Prostate gland (tissue), 2 donors: ENCODE measurements at places on chromosomes 12 and 14. TPM values are rescaled to one million over a fixed set of nuclear protein-coding genes. Genes with fewer than 3 reads are reported as not detected.

DNA sequence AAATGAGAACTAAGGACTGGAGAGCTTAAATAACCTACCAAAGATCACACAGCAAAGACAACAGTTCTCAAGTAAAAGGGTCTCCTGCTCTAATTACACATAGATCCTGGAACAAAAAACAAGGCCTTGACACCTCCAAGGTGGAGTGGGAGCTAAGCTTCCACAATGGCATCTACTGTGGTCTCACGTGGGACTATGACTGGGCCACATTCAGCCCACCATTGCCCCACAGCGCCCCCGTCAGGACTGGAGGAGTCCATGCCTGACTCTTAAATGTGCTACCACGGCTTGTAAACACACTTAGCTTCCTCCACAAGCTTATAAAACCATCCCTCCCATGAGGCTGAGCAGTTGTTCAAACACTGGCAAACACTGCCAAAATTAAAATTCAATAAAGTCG lies 88.5 kb downstream of the GCH1 start:
- DNase-seq = no peak
- no peak overlapping the region for H3K4me3 ChIP-seq
- H3K4me1 ChIP-seq = no peaks in the 10 kb centered on the region
- no peak overlapping the region for H3K27ac ChIP-seq

DNA sequence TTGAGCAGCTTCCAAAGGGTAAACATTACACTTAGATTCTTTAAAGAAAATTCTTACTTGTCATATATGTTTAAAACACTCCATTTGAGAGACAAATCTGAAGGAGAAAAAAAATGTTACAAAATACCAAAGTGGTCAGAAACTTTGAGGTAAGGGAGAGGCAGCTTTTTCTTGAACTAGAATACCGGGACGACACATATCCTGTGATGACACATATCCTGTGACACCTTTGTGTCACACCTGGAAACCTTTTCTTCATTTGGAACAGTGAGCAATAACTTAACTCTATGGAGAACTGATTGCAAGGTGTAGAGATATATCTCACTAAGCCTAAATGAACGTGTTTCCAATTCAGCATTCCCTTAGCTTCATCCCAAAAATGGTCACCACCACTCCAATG lies 4.6 kb upstream of the GRIN2B start:
- no peak for DNase-seq
- H3K4me1 ChIP-seq = no peaks in the 10 kb centered on the region
- no peaks in the 10 kb centered on the region for H3K36me3 ChIP-seq

GRCh38 chr12:14540801-14541462 lies 26.8 kb downstream of the PLBD1 start:
- H3K27me3 ChIP-seq = no peaks in the 10 kb centered on the region
- no peak for DNase-seq
- no peak overlapping the region for H3K4me3 ChIP-seq
- H3K36me3 ChIP-seq = no peaks in the 10 kb centered on the region
- H3K4me1 ChIP-seq = no peaks in the 10 kb centered on the region
- no peak overlapping the region for H3K27ac ChIP-seq

DNA sequence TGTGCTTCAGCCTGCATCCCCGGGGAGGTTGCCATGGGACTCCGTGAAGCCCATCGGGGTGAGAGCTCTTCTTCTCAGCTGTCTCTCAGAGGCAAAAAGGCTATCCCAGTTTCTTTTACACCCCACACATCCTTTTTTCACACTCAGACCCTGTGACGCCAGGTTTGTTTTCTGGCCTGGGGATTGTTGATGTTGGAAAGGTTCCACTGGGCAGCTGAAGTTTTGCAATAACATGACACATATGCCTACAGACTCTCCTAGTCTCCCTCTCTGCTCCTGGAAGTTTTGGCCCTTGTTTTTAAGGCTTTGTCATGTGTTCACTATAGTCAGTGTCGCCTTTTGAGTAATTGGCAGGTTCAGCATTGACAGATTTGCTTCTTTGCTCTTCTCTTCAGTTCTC lies 118.6 kb downstream of the SMOC1 start:
- H3K4me1 ChIP-seq = no peaks in the 10 kb centered on the region
- H3K27me3 ChIP-seq = no peaks in the 10 kb centered on the region
- H3K27ac ChIP-seq = no peak overlapping the region
- H3K4me3 ChIP-seq = no peak overlapping the region
- no peaks in the 10 kb centered on the region for H3K36me3 ChIP-seq

GRCh38 chr12:85829391-85829790 lies 6.8 kb downstream of the RASSF9 start:
- H3K27me3 ChIP-seq = no peaks in the 10 kb centered on the region
- no peak for DNase-seq
- H3K4me1 ChIP-seq = no peaks in the 10 kb centered on the region
- no peaks in the 10 kb centered on the region for H3K36me3 ChIP-seq
- H3K27ac ChIP-seq = no peak overlapping the region
- no peak overlapping the region for H3K4me3 ChIP-seq

The GUCY2C gene
- total RNA-seq = not detected

DNA sequence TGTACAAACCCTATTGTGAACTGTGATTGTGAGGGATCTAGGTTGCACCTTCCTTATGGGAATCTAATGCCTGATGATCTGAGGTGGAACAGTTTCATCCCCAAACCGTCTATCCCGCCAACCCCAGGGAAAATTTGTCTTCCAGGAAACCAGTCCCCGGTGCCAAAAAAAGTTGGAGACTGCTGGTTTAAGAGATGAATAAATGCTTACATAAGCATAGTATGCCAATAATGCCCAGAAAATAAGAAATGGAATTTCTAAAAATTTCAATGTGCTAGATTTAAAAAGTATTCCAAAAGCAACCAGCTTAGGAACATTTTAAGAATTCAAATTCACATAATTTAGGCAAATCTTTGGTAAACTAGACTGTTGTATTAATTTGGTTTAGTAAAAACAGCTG lies 5.4 kb upstream of the RNU6-8 start:
- H3K36me3 ChIP-seq = no peaks in the 10 kb centered on the region
- DNase-seq = no peak
- H3K4me3 ChIP-seq = no peak overlapping the region

DNA sequence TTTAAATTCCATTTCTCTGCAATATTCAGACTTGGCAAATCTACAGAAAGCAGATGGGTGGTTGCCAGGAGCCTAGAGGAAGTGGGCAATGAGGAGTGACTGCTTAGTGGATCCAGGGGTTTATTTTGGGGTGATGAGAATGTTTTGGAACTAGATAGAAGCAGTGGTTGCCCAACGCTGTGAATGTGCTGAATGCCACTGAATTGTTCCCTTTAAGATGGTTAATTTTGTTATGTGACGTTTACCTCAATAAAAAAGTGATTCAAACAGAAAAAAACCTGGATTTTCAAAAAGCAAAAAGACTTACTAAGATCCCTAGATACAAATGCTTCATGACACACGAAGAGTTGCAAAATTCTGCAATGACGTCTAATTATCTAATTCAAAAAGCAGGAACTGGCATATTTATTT lies 34.2 kb downstream of the DAO start:
- no peaks in the 10 kb centered on the region for H3K4me1 ChIP-seq
- DNase-seq = peak; percentile 7
- no peak overlapping the region for H3K27ac ChIP-seq

DNA sequence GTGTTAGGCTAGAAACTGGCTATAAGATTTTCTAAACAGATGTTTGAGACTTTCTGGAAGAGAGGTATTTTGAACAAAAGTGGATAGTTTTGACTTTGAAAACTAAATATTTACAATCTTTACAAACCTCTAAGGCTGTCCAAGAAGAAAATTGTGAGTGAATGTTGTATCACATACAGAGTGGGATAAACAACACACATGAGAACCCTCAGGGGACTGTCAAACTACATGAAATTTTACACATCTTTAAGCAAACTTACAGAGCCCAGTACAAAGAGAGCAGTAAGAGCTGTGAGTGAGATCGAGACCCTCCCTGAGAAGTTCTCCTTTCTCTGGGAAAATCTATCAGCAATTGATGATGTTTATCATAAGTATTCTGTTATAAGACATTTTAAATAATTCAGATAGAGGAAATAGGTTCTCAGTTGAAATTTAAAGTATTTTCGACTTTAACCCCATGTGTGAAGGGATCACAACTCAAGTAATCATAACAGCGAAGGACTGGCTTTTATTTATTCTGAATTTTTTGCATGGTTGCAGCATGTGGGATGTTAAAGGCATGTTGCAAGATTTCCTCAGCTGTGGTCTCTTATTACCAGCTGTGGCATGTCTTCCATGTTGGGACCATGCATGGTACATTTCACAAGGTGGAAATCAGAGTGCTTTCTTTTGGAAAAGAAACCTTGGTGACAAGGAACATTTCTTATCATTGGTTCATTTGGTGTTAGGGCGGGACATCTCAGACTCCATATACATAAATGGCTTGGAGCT lies 264.0 kb upstream of the PRICKLE1 start:
- H3K36me3 ChIP-seq = no peaks in the 10 kb centered on the region
- H3K27ac ChIP-seq = no peak overlapping the region
- no peaks in the 10 kb centered on the region for H3K27me3 ChIP-seq

The SVOP gene
- not detected for total RNA-seq

The FAM222A gene
- total RNA-seq = 2.0 TPM

The KRT75 gene
- not detected for total RNA-seq

GRCh38 chr12:132833341-132833740 lies 4.7 kb upstream of the GOLGA3 start:
- no peak overlapping the region for H3K27ac ChIP-seq
- H3K4me3 ChIP-seq = no peak overlapping the region
- H3K4me1 ChIP-seq = no peaks in the 10 kb centered on the region

GRCh38 chr12:5173511-5174011 lies 129.9 kb downstream of the KCNA5 start:
- no peak overlapping the region for H3K4me3 ChIP-seq
- H3K4me1 ChIP-seq = no peaks in the 10 kb centered on the region
- H3K27me3 ChIP-seq = no peaks in the 10 kb centered on the region
- DNase-seq = no peak

GRCh38 chr12:132014092-132014914 lies 64.6 kb downstream of the EP400 start:
- no peak for DNase-seq
- H3K4me1 ChIP-seq = no peaks in the 10 kb centered on the region
- no peak overlapping the region for H3K27ac ChIP-seq
- no peaks in the 10 kb centered on the region for H3K27me3 ChIP-seq

GRCh38 chr12:49330032-49330619 lies 6.9 kb downstream of the C1QL4 start:
- peaks cover 2% of the 10 kb centered on the region for H3K27me3 ChIP-seq
- H3K4me1 ChIP-seq = peaks cover 4% of the 10 kb centered on the region
- H3K4me3 ChIP-seq = no peak overlapping the region
- no peak overlapping the region for H3K27ac ChIP-seq
- H3K36me3 ChIP-seq = no peaks in the 10 kb centered on the region

The RTN1 gene
- 21.6 TPM for total RNA-seq

- no peak for DNase-seq
- no peak overlapping the region for H3K27ac ChIP-seq
- H3K36me3 ChIP-seq = no peaks in the 10 kb centered on the region
- no peaks in the 10 kb centered on the region for H3K4me1 ChIP-seq
- no peak overlapping the region for H3K4me3 ChIP-seq
Measured at GRCh38 chr14:52235866-52236510, 31.5 kb upstream of the PTGDR start.

GRCh38 chr14:77087631-77088030 lies 10.4 kb upstream of the CIPC start:
- no peak overlapping the region for H3K4me3 ChIP-seq
- DNase-seq = no peak
- H3K4me1 ChIP-seq = peaks cover 9% of the 10 kb centered on the region
- H3K36me3 ChIP-seq = no peaks in the 10 kb centered on the region
- H3K27ac ChIP-seq = peak overlapping the region; percentile 82

The RDH16 gene
- 4.4 TPM for total RNA-seq

The PRIMA1 gene
- 3.6 TPM for total RNA-seq

The ARHGAP5 gene
- 112 TPM for total RNA-seq

The SLC5A8 gene
- 5.6 TPM for total RNA-seq

DNA sequence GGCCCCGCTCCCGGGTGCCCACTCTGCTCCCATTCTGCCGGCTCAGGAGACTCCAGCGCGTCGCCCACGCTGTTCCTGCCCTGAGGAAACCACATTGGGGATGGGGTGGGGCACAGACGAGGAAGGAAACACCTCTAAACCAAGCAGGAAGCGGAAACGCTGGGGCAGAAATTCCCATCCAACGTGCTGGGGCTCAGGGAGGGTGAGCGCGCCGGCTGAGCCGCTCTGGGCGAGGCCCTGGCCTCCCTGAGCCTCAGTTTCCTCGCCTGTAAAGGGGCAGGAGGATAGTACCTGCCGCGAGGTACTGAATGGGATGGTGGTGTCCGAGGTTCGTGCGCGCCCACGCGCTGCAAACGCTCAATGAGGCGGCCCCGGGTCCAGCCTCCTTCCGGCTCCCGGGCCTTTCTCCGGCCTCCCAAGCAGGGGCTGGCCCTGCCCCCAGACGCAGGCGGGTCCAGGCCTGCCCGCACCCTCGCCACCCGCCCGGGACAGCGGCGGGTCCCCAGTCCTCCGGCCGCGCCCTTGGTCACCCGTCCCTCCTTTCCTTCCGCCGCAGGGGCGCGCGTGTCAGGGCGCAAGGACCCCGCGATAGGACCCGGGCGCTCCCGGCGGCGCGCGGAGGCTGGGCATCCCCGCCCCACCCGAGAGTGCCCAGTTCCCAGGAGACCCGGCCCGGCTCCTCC lies 673 bp downstream of the BEGAIN start:
- no peak for DNase-seq
- no peaks in the 10 kb centered on the region for H3K27me3 ChIP-seq
- H3K4me3 ChIP-seq = peak overlapping the region; percentile 50
